ENCODE measurements at places on chromosomes 6 and 20.

- DNase-seq: no peak
Measured at GRCh38 chr6:24513602-24514001, 18.8 kb downstream of the ALDH5A1 start.

- no peak for DNase-seq
Measured at GRCh38 chr20:63898882-63899558, 4.1 kb downstream of the DNAJC5 start.

DNA sequence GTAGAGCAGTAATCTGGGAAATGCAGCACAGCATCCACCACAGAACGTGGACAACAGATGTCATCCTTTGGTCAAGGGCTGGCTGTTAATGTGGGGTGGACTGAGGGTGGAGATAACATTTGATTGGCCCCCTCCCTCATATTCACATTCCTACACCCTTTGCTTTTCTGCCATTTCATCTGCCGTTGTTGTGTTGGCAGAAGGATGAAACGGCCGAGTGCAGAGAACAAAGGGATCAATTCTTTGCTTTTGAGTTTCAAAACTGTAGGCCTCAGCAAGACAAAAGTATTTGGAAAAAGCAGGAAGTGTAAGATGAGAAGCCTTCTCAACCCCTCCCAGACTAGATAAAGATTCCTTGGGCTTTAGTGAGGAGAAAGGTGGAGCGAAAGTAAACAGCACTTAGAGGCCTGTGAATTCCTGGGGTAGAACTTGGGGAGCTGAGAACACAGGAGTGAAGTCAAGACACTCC lies 74.2 kb upstream of the PHIP start:
- no peak for DNase-seq

GRCh38 chr20:16301986-16302385 lies 271.3 kb downstream of the KIF16B start:
- DNase-seq: no peak

DNA sequence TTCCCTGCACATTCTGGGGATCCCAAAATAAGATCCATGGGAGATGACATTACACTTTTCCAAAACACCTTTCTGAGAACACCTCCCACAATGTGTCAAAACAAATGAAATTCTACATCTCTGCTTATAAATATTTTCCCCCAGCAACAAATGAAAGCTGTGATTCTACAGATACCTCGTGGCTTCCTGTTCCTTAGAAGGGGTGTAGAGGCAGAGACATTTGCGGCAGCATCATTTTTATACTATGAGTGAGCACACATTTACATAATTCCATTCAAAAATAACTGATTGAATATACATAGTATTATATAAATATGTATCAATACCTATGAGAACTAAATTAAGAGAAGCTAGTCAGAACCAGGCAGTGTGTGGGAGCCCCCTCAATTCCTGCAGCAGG lies 213.9 kb upstream of the JARID2 start:
- no peak for DNase-seq

- no peak for DNase-seq
Measured at GRCh38 chr20:44319839-44320422, 8.9 kb upstream of the FITM2 start.

Measured in left forelimb (tissue), 1 donor.